ENCODE measurements at places on chromosomes 6 and 20.

- DNase-seq: no peak
These were observed 12.4 kb upstream of the KIAA1755 start for GRCh38 chr20:38272961-38273360.

- no peak for DNase-seq
These were observed 161.1 kb downstream of the ERMARD start for GRCh38 chr6:169912266-169913095.

- DNase-seq: no peak
These were observed 4.5 kb downstream of the DSP start for GRCh38 chr6:7546020-7546369.

GRCh38 chr20:63556873-63557478 lies 3.0 kb downstream of the FNDC11 start:
- DNase-seq: no peak

- DNase-seq: no peak
These were observed 59.6 kb upstream of the ARID1B start for GRCh38 chr6:156717542-156717941.

DNA sequence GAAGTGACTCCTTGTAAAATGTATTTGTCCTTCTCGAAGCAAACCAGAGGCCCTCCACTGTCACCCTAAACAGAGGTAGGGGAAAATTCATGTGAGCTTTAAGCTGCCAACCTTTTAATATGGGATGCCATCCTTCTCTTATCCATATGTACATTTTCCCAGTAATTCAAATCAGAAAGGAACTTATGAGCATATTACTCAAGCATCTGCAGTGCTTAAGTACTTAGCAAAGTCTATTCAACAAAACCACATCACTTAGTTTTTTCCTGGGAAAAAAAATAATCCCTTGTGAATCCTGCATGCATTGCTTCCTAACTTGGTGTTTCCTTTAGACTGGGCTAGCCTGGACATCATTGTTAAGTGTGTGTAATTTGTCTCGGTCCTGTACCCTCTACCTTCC lies 132.2 kb downstream of the LPA start:
- DNase-seq: no peak

DNA sequence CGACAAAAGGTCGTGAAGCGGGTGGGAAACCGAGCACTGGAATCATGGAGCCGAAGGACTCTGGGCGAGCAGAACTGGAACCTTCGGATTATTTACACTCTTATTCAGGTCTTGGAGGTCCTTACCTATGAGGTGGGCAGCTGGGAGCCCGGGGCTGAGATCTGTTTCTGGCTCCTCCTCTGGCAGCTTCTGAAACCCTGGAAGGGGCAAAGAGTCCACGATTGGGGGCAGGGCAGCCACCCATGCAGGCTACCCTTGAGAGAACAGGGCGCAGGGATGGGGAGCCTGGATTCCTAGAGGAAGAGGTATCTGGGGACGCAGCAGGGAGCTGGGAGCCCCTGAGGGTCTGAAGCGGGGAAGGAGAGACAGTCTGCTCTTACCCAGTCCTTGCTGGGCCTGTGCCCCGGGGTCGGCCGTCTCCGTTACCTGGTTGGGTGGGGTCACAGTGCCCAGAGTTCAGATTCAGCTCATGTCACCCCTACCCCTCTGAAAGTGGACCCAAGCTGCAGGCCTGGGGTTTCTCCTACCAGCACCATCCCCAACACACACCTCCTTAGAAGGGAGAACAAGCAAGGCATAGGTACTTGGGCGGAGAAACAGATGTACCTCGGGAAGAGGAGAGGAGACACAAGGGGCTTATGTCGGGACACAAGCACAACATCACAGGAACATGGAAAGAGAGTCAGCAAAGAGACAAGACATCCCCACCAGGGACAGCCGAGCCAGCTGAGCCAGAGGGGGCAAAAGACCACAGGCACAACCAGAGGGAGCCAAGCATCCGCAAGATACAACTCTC lies 592 bp downstream of the LTB start:
- no peak for DNase-seq

DNA sequence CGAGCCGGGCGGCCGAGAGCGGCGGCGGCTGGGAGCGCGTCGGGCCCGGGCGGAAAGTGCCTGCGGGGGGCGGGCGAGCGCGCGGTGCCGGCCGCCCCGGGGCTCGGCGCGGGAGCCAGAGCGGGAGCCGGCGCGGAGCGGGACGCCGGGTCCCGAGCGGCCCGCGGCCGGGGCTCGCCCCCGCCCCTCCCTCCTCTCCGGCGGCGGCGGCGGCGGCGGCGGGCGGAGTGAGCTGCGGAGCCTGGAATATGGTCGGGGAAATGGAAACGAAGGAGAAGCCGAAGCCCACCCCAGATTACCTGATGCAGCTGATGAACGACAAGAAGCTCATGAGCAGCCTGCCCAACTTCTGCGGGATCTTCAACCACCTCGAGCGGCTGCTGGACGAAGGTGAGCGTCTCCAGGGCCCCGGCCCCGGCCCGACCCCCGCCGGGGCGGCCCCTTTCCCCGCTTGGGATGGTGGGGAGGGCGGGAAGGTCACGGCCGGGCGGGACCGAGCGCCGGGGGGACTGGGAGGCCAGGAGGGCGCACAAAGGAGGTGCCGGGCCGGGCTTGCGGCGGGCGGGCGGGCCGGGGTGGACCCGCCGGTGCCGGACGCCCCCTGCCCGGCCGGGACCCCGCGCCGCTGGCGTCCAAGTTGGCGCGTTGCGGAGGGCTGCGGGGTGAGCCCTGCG lies 565 bp downstream of the QKI start:
- DNase-seq: peak; percentile 19

DNA sequence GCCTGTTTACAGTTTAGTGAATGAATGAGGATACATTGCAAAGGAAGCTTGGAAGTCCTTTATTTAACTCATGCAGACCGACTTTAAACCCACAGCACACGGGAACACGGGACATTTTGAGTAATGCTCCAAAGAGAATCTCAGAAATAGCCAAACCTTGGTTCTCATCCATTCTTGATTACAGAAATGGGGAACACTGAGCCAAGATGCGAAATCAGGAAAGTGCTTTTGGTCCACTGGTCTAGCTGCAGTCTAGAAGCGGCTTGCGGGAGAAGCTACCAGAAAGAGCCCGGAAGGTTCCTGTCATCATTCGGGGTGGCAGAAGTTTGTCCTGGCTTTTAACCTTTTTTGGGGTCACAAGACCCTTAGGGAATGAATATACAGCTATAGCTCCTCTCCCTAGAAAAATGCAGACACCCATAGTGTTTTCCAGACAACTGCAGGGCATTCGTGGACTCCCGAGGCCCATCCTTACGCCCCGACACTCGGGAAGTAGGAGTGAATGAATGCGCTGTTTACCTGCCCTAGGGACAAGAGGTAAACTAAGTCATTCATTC lies 475 bp upstream of the TMEM181 start:
- DNase-seq: no peak

DNA sequence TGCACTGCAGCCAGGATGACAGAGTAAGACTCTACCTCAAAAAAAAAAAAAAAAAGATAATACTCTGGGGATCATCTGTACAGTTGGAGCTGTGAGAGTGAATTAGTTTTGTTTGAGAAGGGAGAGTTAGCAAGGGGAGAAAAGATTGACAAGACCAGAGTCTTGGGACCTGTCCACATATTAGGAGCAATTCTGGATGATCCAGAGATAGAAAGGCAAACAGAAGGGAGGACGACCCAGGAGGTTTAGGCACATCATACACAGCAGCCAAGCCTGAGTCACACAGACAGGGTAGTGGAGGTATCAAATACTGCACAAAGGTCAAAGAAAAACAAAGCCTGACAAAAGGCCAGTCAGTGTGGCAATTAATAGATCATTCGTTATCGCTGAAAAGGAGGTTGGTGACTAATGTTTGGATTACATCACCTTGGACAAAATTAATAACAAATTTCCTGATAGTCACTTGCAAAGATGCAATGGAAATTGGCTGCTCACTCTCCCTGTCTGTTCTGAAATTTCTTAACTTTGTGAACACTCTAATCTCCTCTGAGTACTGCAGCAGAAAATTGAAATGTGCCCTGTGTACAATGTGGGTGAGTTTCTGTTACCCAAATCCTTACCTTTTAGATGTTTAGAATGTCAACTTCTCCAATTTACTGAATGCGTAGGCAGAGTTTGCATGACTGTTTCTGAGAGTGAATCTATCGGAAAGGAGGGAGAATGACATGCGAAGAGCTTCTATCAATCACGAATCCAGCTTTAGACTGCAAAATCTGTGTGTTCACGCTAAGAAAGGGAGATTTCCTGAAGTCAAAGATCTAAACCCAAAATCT lies 105.4 kb downstream of the TSHZ2 start:
- DNase-seq: no peak

DNA sequence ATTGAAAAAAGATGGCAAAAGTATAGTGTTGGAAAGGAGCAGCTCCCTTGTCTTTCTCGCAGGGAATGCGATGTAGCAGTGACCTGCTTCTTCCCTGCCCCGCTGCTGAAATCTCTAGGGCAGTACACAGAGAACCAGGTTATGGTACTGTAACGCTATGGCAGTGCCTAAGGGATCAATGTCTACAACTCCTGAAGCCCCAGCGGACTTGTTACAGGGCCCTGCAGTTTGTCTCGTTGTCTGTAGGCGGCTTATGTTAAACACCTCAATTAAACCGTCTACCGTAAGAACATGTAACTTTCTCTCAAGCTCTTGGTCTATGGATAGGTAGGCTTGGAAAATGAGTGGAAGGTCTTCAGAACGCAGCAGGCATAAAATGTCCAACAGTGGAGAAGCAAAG lies 44.8 kb upstream of the SLC17A4 start:
- no peak for DNase-seq

GRCh38 chr6:109485266-109485935 lies 2.4 kb upstream of the ZBTB24 start:
- no peak for DNase-seq

DNA sequence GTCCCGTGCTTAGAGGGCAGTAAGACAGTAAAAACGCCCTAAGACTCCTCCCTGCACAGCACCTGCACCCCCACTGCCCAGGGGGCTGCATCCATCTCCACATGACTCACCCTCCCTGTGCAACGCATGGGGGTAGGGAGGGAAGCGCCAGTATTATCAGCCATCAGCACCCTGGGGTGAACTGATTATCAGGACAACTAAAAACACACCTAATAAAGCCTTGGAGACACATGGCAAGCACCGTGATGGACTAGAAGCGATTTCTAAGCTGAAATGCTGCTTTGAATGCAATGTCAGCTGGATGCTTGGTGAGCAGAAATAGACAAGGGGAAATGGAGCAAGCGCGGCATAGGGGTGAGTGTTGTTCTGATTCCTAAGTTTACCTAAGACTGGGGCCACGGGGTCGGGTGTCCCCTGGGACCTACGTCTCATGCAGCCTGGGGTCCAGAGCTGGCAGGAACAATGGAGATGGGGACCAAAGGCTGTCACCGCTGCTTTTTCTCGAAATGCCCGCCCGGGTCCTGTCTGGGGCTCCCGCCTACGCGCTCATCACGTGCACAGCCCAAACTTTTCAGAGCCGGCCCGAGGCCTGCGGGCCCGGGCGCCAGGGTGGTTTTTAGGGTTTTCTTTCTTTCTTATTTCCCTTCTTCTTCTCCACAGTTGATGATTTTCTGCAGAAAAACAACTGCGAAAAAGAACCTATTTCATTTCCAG lies 702 bp upstream of the TNFAIP3 start:
- DNase-seq: no peak

GRCh38 chr6:45982280-45983036 lies 33.2 kb downstream of the CLIC5 start:
- no peak for DNase-seq

GRCh38 chr20:24781418-24781980 lies 167.6 kb upstream of the CST7 start:
- no peak for DNase-seq

GRCh38 chr20:14126856-14127255 lies 131.5 kb downstream of the MACROD2 start:
- DNase-seq: no peak

- no peak for DNase-seq
These were observed 1.7 kb downstream of the SMOC2 start for GRCh38 chr6:168442646-168443045.

- no peak for DNase-seq
These were observed 483.3 kb downstream of the TFAP2B start for GRCh38 chr6:51301962-51302361.

DNA sequence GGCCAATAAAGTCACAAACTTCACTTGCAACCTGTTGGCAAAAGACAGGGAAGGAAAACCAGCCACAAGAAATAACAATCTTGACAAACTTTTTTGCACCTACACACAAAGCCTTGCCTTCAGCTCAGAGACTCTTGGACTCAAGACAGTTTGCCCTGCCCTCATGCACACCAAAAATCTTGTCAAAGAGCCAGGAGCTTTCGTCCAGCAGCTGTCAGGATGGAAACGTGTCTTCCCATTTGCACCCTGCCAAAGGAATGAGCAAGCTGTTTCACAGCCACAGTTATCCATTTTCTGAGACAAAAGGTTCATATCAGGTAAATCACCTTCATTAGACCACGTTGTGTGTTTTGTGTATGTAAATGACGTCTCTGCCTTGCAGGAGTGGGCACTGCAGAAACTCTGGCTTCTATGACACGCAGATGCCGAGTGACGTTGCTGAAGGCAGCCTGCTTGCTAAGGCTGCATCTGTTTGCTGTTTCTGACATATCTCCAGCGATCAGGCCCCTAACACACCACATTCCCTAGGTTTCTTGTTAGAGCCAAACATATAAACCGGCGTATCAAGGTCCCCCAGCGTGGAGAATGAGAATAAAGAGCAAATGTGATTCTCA lies 193.4 kb downstream of the SYNDIG1 start:
- DNase-seq: no peak

- DNase-seq: no peak
These were observed 24.8 kb upstream of the SPDEF start for GRCh38 chr6:34580707-34581560.

DNA sequence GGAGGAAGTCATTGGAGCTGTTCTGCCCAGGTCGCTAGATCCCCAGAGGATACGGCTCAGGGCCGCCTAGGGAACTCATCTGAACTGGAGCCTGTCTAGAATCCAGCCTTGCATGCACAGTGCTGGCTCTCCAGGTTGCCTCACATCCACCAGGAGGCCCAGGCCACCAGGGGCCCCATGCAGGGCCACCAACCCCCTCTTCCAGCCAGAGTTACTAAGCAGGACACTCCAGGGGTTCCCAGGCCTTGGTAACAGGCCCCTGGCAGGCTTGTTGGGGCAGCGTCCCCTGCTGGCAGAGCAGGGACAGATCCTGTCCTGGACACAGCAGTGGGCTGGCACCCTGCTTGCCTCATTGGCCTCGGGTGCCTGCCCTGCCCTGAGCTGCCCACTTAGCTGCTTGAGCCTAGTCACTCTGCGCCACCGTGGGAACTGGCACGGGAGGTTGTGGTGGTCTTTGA lies 35.3 kb downstream of the EFCAB8 start:
- no peak for DNase-seq

DNA sequence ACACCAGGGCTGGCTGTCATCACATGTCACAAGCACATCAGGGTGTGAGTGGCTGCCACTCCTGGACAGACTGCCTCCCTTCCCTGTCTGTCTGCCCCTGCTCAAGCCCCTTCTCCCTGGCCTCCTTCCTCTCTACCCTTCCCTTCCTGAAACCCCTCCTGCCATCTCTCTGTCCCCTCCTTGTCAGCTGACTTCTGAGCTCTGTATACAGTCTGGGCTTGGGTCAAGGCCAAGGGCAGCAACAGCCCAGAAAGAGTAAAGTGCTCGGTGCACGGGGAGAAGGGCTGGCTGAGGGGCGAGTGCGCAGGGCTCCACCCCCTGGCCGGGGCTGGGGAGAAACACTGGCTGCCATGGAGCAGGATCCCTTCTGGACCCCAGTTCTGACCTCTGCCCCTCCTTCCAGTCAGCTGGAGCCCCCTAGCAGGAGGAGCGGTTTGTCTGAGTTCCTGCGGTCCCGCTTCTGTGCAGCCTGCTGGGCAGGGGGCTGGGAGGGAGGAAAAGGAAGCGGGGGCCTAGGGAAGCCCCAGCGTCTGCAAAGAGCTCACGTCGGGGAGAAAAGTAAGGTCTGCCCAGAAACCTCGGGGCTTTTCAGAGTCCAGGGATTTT lies 2.0 kb downstream of the LKAAEAR1 start:
- DNase-seq: no peak
